GM23338 (cell line): ENCODE measurements at places on chromosomes 1 and 21.
A peak's percentile ranks its signal among the peaks of the same experiment; 100 is the strongest.

DNA sequence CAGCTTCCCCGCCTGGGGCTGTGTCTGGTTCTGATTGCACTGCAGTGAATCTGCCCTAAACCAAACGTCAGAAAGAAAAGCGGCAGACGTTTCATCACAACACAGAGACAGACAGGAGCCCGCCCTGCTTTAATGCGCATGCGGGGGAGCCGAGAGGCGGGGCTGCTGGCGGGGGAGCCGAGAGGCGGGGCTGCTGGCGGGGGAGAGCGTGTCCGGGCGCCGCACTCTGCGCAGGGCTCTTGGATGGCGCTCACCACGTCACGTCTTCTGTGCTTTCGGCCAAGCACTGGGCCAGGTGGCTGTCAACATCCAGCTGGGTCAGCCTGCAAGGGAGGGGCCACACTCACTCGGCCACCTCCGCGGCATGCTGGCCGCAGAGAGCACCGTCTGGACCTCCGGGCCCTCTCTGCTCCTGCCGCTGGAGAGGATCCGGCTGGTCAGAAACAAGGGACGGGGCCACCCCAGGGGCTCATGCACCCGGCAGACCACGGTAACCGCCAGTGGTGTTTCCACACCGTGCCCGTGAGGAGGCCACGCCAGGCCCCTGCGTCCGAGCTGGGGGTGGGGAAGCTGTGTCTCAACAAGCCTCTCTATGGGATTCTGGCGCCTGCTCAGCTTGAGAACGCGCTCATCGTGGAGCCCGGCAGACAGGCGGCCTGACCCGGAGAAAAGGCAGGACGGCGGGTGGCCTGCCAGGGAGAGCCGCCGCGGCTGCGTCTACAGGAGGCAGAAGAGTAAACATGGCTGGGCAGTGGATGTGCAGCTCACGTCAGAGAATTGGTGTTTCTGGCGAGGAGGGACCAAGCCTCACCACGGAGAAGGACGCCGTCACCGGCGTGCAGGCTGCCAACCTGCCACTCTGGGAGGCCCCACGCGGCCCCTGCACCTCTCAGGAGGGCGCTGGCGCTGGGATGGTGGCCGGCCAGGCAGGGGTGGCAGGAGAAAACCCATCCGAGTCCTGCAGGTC is 4.8 kb downstream of the FAAP20 start:
- peak; percentile 94 for DNase-seq

DNA sequence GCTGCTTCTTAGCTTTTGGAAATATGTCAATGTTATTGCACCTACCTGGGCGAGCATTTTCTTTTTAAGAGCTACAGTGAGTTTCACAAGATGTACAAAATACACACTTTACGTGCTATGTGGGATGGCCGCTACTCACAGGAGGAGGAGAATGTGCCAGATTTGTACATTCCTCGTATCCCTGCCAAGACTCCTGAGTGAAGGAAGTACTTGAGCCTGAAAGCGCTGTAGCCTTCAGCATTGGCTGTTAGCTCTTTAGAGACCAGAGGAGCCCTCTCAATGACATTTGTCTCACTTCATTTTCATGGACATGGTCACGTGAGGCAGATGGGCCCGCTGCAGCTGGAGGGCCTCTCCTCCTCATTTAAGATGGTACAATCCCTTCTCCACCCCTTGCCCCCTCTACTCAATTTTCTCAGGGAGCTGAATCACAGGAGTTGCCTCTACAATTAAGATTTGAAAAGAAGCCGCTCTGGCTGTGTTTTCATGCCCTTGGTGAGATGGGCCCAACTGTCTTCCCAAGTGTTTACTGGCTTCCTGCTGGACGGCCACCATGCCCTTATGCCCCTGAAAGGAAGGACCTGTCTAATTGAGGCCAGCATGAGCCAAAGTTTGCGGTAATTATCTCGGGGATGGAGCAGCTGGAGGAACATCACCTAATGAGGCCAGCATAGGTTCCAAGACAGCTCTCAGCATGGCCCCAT is 442.6 kb downstream of the PRDM2 start:
- no peak for DNase-seq

DNA sequence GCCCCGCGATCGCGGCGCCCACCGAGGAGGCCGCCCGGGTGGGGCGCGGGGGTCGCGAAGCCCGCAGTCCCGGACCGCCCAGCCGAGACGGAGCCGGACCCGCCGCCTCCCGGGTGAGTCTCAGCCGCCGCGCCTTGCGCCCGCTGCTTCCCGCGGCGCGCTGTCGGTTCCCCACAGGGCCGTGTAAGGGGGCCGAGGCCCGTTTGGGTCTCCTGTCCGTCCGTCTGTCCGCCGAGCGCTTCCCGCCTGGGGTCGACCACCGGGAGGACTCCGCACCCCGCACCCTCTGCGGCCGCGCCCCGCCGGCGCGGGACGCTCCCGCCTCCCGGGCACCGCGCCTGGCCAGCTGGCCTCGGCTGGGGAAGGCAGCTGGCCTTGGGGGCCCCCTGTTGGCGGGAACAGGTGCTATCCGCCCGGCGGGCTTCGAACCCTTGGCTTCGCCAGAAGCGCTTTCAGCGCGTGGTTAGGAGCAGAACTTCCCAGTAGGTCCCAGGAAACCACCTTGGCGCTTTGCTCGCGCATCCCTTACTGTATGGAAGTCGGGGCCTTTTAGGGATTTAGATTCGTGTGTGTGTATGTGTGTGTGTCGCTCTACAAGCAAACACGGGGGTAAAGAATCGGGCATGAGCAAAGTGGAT is 414 bp downstream of the TMEM51 start:
- peak; percentile 81 for DNase-seq

- DNase-seq = no peak
These were observed 40.2 kb upstream of the VWA5B1 start for GRCh38 chr1:20250340-20250989.

GRCh38 chr21:44854664-44855446 is 18.6 kb downstream of the PTTG1IP start:
- no peak for DNase-seq

GRCh38 chr21:26167593-26167992 is 3.0 kb downstream of the APP start:
- DNase-seq = peak; percentile 29

DNA sequence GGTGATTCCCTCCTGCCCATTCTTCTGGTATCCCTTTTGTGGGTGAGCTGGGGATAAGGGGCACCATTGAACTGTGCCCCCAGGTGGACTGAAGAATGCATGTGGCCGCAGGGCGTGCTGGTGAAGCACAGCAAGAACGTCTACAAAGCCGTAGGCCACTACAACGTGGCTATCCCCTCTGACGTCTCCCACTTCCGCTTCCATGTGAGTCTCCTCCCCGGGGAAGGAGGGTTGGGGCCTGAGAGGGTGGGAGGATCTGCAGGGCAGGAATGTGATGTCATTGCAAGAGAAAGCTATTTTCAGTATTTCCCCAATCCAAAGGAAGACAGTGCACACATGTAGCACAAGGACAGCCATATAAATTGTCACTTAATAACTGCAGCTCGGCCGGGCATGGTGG is 7.5 kb upstream of the KPNA6 start:
- no peak for DNase-seq

GRCh38 chr21:34795548-34796180 is 126.9 kb downstream of the CLIC6 start:
- DNase-seq = no peak

GRCh38 chr1:202656057-202656456 is 54.2 kb downstream of the SYT2 start:
- DNase-seq = peak; percentile 81

DNA sequence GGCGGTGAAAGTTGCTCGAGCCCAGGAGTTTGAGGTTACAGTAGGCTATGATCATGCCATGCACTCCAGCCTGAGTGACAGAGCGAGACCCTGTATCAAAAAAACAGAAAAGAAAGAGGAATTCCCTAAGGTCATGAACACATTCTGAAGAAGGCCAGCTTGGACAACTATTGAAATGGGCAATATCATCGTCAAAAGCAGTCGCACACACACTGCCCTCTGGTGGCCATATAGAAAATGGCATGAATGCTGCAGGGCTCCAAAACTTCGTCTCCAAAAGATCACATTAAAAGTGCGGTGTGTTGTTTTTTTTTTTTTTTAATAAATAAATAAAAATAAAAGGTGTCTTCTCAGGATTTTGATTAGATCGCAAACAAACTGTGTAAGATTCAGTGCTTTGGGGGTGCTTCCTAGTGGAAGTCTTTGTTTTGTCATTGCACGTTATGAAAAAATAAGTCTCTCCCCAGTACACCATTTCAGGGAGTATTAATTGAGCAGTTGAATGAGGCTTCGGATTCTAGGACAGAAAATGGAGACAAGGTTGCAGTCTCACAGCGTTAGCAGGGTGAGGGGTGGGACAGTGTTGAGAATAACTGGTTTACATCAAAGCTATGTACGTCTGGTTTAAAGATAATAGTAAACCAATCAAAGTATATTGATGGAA is 87.5 kb upstream of the FMN2 start:
- peak; percentile 63 for DNase-seq

DNA sequence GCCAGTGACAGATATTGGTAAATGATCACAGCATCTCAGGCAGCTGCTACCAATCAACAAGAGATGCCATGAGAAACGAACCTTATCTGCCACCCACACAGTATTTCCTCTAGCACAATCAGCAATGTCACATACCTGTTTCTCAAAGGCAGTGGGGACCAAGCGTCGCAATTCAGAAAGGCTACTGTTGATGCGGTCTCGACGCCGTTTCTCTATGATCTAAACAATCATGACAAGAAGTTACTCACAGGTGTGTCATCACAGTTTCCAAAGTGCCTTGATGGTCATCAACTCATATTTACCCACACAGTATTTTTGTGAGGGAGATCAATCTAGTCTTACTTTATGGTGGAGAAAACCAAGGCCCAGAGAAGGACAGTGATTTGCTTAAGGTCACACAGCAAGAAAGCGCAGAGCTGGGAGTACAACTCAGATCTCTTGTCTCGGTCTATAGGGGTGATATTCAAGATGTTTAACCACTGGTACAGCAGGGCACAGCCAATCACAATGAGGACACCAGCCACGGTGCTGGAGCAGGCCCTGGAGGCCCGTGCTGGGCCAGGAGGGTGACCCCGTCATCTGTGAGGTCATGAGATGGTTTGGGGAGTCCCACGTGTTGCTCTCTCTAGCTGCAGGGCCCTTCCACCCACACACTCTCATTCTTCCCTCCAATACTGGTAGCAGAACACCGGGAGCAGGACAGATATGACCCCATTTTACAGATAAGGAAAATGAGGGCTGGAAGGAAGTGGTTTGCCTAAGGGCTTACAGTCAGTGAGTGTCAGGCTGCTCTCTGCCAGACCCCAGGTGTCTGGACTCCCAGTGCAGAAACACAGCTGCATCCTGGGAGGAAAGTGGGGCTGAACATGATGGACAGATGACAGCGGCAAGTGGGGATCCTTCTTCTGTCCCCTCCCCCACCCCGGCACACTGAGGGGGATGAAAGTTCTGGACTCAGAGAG is 7.8 kb downstream of the HEYL start:
- no peak for DNase-seq

DNA sequence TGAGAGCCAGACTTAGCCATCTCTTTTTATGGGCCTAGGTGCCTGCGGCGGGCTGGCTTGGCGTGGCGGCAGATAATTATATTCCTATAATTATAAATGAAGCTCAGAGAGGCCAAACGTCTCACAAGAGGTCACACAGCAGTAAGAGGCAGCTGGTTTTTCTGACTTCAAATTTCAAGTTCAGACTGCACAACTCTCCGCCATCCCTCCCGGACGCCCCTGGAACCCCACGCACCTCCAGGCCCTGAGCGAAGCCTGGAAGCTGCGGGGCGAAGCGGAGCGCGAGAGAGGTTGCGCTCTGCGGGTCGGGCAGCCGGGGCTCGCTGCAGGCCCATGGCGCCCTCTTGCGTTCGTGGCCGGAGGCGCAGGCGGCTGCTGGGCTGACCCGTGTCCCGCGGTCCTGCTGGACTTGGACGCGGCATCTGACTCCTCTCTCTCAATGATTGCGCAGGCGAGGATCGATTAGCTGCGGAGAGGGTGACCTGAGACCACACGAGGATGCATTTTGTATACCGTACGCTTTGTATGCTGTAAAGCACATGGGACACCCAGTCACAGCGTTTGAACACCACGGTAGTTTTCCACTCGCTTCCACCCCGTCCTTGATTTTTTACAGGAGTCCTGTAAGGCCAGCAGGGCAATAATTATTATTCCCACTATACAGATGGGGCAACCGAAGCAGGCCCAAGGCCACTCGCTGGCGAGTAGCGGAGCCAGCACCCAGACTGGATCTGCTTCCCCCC is 272.7 kb downstream of the FOXD2 start:
- DNase-seq = peak; percentile 72

DNA sequence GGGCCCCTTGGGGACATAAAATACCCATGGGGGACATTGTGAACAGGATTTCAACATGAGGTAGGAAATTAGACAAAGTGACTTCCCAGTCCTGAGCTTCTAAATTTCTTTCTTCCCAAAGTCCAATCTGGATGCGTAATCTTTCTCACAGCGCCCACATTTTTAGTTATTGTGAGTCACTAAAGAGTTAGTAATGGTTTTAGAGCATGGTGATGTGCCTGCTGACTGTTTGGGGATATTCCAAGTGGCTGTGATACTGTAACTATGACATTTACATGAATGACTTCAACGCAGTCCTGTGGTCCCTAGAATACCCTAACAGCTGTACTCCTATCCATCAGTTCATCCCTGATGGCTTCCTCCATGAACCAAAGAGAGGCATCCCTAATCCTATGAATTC is 224.0 kb upstream of the COA6 start:
- no peak for DNase-seq

DNA sequence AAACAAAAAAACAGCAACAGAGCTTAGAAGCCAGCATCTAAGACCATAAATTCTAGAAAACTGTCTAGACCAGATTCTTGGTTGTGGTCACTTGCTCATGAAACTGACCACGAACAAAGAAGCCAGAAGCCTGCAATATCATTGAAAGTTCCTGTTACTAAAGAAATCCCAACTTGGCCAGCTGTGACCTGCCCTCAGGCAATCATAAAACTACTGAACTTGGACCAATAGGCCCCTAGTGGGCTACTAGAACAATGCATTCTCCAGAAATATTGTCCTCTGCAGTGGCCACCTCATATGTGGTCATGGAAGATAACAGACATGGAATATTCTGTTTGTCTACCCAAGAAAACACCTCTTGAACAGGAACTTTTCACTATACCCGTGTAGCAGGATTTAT is 87.7 kb downstream of the SPATA17 start:
- no peak for DNase-seq

DNA sequence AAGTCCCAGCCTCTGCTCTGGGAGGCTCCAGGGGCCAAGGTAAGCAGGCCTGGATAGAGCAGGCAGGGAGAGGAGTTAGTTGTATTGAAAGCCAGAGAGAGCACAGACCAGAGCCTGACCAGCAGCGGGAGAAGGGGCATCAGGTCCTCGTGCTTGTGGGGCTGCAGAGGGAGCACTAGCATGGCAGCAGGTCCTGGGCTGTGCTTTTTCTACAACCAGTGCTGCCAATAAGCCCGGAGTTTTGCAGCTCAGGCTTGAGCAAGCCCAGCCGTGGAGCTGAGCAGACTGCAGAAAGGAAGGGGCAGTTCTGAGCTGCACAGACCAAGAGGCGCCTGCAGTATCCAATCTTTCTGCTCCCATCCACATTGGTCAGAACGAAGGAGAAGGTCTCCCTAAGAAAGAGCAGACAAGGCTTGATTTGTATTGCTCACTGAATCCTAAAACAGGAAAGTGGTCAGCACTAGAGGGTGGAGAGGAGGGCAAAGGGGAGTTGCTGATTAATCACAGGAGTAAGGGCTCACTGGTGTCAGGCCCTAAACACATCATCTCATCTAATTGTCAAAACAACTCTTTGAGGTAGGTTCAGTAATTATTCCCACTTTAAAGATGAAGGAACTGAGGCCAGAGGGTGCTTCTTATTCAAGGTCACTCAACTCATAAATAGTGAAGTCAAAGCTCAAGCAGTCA is 2.7 kb downstream of the DENND2D start:
- DNase-seq = peak; percentile 81

GRCh38 chr1:100306735-100307313 is 40.8 kb downstream of the RTCA start:
- DNase-seq = no peak

GRCh38 chr1:79749607-79750006 is 743.1 kb upstream of the ADGRL4 start:
- DNase-seq = no peak
